Esophagus muscularis mucosa (tissue), 4 donors: ENCODE measurements at places on chromosomes 7 and 10.

GRCh38 chr10:118816471-118817168, 61.9 kb upstream of the CACUL1 start:
- no peaks in the 10 kb centered on the region for H3K4me1 ChIP-seq
- no peak for DNase-seq
- H3K4me3 ChIP-seq = no peak overlapping the region
- H3K27ac ChIP-seq = no peak overlapping the region
- no peaks in the 10 kb centered on the region for H3K27me3 ChIP-seq

GRCh38 chr7:75762350-75762917, 9.6 kb downstream of the CCL26 start:
- no peak for DNase-seq
- no peak overlapping the region for H3K27ac ChIP-seq
- no peak overlapping the region for H3K4me3 ChIP-seq

GRCh38 chr10:128007056-128007455, 100.2 kb downstream of the PTPRE start:
- H3K4me3 ChIP-seq = no peak overlapping the region
- H3K36me3 ChIP-seq = no peaks in the 10 kb centered on the region
- DNase-seq = no peak
- peaks cover 30% of the 10 kb centered on the region for H3K4me1 ChIP-seq
- H3K27ac ChIP-seq = no peak overlapping the region

GRCh38 chr7:44637788-44638594, 31.6 kb downstream of the OGDH start:
- peaks cover 73% of the 10 kb centered on the region for H3K4me1 ChIP-seq
- DNase-seq = no peak
- H3K36me3 ChIP-seq = peaks cover 3% of the 10 kb centered on the region
- H3K27me3 ChIP-seq = no peaks in the 10 kb centered on the region
- H3K4me3 ChIP-seq = no peak overlapping the region

GRCh38 chr10:61545170-61545569, 92.0 kb upstream of the TMEM26 start:
- H3K27me3 ChIP-seq = no peaks in the 10 kb centered on the region
- H3K36me3 ChIP-seq = no peaks in the 10 kb centered on the region
- H3K4me1 ChIP-seq = no peaks in the 10 kb centered on the region
- H3K4me3 ChIP-seq = no peak overlapping the region

GRCh38 chr10:97575127-97575668, 2.6 kb downstream of the ANKRD2 start:
- peaks cover 17% of the 10 kb centered on the region for H3K36me3 ChIP-seq
- H3K27ac ChIP-seq = peak overlapping the region; percentile 74
- no peak for DNase-seq

GRCh38 chr10:127408733-127409132, 140.4 kb upstream of the NPS start:
- DNase-seq = no peak
- H3K4me1 ChIP-seq = peaks cover 7% of the 10 kb centered on the region
- H3K27ac ChIP-seq = peak overlapping the region; percentile 19
- H3K36me3 ChIP-seq = peaks cover 49% of the 10 kb centered on the region
- no peak overlapping the region for H3K4me3 ChIP-seq

DNA sequence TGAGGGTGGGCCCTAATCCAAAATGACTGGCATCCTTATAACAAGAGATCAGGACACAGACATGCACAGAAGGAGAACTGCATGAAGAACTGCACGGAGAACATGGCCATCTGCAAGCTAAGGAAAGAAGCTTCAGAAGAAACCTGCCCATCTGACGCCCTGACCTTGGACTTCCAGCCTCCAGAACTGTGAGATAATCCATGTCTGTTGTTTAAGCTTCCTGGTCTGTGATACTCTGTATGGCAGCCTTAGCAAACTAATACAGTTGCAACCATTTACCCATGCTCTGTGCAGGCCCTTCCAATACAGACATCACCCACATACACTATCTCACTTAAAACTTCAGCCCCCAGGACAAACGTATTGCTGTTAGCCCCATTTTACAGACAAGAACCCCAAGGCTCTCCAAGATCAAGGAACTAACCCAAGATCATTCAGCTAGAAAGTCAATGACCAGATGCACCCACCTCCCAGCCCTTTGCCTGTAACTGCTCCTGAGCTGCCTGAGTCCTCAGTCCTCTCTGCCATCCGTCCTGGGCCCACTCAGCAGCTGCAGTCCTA, 39.7 kb downstream of the DLG5 start:
- no peak for DNase-seq
- H3K4me1 ChIP-seq = peaks cover 43% of the 10 kb centered on the region

- no peak overlapping the region for H3K4me3 ChIP-seq
- no peaks in the 10 kb centered on the region for H3K27me3 ChIP-seq
- H3K36me3 ChIP-seq = no peaks in the 10 kb centered on the region
- DNase-seq = no peak
- H3K27ac ChIP-seq = no peak overlapping the region
These were observed 72.9 kb downstream of the PLXNA4 start for GRCh38 chr7:132503415-132503814.

DNA sequence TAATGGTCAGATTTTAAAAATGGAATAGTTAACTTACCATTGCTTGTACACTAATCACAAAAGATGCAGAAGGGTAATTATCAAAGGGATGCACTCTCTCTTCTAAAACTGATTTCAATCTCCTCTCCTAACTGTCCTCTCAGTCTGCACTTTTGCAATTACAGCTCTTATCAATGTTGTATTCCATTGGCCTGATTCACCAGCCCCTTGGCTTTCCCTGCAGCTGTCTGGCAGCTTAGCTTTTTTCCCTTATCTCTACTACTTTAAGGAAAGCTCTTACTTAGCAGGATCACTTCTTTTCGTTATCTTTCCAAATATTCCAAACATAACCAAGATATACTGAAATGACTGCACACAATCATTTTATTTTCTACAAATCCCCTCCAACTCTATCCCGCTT, 448.8 kb downstream of the GRM8 start:
- no peaks in the 10 kb centered on the region for H3K27me3 ChIP-seq
- no peaks in the 10 kb centered on the region for H3K4me1 ChIP-seq
- H3K36me3 ChIP-seq = no peaks in the 10 kb centered on the region
- H3K27ac ChIP-seq = no peak overlapping the region

- H3K27ac ChIP-seq = no peak overlapping the region
- H3K36me3 ChIP-seq = no peaks in the 10 kb centered on the region
- no peaks in the 10 kb centered on the region for H3K27me3 ChIP-seq
- no peaks in the 10 kb centered on the region for H3K4me1 ChIP-seq
- peak; percentile 92 for DNase-seq
These were observed 43.2 kb downstream of the GPAM start for GRCh38 chr10:112140110-112140970.

DNA sequence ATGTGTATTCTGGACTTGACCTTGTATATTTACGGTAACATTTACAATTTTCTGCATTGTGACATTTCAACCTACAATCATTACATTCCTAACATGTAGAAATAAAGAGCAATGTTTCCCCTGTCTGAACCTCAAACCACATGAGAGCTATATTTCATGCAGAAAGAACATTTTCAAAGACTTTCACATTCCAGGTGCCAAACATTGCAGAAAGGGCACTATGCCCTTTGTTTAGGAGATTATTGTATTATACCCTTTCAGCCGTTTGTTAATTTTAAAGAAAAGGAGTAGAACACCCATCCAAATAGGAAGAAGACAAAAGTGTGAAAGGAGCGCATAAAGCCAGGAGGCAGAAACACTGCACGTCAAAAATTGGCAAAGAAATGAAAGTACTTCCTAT, 260.4 kb downstream of the RELN start:
- H3K4me1 ChIP-seq = no peaks in the 10 kb centered on the region
- no peak for DNase-seq
- no peaks in the 10 kb centered on the region for H3K27me3 ChIP-seq
- no peak overlapping the region for H3K4me3 ChIP-seq

GRCh38 chr7:95394370-95394769, 1.8 kb downstream of the PON3 start:
- peaks cover 13% of the 10 kb centered on the region for H3K4me1 ChIP-seq
- DNase-seq = no peak

GRCh38 chr7:105711726-105712402, 130.6 kb upstream of the EFCAB10 start:
- H3K4me1 ChIP-seq = no peaks in the 10 kb centered on the region
- DNase-seq = no peak
- no peak overlapping the region for H3K4me3 ChIP-seq
- H3K27ac ChIP-seq = no peak overlapping the region
- H3K36me3 ChIP-seq = no peaks in the 10 kb centered on the region
- H3K27me3 ChIP-seq = no peaks in the 10 kb centered on the region

DNA sequence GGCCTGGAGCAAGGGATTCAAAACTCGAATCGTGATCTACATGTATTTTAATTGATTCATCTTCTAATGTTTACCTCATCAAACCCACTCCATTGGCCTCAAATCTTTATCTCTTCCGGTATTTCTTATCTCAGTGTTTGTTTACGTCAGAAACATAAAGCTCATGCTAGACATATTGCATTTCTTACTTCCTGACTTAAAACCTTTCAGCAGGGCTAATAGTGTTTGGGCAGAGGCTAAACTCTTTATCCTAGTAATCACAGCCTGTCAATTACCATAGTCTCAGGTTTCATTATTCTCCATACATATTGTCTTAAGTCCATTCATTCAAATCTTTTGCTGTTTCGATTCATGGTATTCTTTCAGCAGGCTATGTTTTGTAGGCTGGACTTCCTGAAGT, 81.3 kb upstream of the AGR3 start:
- H3K4me1 ChIP-seq = peaks cover 10% of the 10 kb centered on the region
- H3K27ac ChIP-seq = no peak overlapping the region
- DNase-seq = no peak
- no peaks in the 10 kb centered on the region for H3K36me3 ChIP-seq

DNA sequence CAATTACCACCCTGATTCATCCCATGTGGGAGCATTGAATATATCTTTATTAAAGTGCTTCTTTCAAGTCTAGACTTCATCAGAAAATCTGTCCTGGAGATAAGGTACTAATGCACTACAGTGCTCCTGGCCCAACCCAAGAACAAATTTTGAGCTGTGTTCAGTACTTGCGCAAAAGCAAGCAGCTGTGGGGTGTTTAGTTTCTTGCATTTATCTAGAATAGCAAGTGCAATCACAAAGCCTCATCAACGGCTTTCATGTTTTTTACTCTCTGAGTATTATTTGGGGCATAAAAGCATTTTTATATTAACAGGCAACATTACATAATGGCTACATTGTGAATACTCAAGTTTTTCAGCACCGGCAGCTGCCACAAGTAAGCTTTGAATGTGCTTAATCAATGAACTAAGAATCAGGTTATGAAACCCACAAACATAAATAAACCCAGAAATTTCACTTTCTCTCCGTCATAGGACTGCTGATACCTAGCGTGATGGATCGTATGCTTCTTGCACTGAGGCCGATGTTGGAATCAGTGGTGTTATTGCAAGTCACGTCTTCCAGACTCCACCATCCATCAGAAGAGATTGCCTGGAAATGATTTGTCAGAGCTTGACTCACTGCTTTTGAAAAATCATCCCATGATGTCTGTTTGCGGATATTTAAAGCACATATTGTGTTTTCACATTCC, 113.1 kb downstream of the CTTNBP2 start:
- no peaks in the 10 kb centered on the region for H3K27me3 ChIP-seq
- DNase-seq = no peak
- peaks cover 10% of the 10 kb centered on the region for H3K36me3 ChIP-seq
- H3K4me3 ChIP-seq = no peak overlapping the region
- H3K4me1 ChIP-seq = no peaks in the 10 kb centered on the region
- no peak overlapping the region for H3K27ac ChIP-seq

DNA sequence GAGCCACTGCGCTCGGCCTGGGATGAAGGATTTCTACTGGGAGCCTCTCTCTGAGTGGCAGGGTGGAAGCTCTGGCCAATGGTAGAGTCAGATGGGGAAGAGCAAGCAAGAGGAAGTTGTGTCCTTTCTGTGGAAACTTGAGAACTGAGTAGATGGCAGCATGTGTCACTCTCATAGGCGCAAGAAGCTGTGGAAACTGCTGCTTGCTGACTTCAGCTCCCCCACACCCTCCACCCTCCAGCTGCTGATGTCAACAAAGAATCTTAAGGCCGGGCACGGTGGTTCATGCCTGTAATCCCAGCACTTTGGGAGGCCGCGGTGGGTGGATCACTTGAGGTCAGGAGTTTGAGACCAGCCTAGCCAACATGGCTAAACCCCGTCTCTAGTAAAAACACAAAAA, 39.8 kb upstream of the SRGN start:
- no peaks in the 10 kb centered on the region for H3K27me3 ChIP-seq
- no peak overlapping the region for H3K4me3 ChIP-seq
- no peaks in the 10 kb centered on the region for H3K36me3 ChIP-seq
- DNase-seq = no peak
- H3K27ac ChIP-seq = peak overlapping the region; percentile 11

DNA sequence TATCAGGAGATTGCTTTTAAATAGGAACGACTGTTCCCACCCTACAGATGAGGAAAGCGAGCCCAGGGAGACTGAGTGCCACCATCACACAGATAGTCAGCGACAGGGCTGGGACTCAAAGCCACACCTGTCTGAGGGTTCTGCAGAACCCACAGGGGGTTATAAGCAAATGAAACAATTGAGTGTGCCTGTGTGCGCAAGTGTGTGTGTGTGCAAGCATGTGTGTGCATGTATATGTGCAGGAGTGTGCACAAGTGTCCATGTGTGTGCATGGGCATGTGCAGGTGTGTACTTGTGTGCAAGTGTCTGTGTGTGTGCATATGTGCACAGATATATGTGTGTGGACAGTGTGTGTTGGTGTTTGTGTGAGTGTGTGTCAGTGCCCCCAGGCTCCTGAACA, 280.2 kb downstream of the GRID1 start:
- no peak overlapping the region for H3K4me3 ChIP-seq
- no peak overlapping the region for H3K27ac ChIP-seq
- H3K36me3 ChIP-seq = no peaks in the 10 kb centered on the region
- H3K27me3 ChIP-seq = no peaks in the 10 kb centered on the region
- DNase-seq = no peak

DNA sequence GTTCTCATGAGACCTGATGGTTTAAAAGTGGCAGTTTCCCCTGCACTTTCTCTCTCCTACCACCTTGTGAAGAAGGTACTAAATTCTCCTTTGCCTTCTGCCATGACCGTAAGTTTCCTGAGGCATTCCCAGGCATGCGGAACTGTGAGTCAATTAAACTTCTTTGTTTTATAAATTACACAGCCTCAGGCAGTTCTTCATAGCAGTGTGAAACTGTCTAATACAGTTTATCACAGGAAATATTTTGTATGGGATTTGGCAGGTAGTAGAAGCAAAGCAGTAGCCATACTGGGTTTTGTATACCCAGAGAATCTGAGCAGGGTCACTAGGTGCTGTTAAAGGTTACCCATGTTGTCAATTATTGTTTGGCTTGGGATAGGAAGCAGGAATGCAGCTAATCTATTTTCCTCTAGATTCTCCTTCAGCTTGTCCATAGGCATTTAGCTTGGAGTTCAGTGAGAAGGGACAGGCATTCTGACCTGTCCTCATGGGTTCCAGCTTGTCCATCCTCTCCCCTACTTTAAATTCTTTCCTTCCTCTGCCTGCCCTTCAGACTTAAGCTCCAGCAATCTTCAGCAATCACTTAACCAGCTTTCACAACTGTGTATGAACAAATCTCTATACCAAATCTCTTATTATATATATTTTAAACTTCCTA, 186.7 kb downstream of the PCLO start:
- H3K27ac ChIP-seq = no peak overlapping the region
- H3K4me3 ChIP-seq = no peak overlapping the region
- no peaks in the 10 kb centered on the region for H3K36me3 ChIP-seq
- H3K4me1 ChIP-seq = no peaks in the 10 kb centered on the region

- no peaks in the 10 kb centered on the region for H3K36me3 ChIP-seq
- no peaks in the 10 kb centered on the region for H3K27me3 ChIP-seq
- H3K27ac ChIP-seq = no peak overlapping the region
- no peak for DNase-seq
- H3K4me3 ChIP-seq = no peak overlapping the region
These were observed 20.0 kb downstream of the STRIP2 start for GRCh38 chr7:129454249-129454551.
